ENCODE measurements at places on chromosomes 1 and 21. TPM values are rescaled to one million over a fixed set of nuclear protein-coding genes. Genes with fewer than 3 reads are reported as not detected.
A peak's percentile ranks its signal among the peaks of the same experiment; 100 is the strongest.

LDLRAD1 gene
- total RNA-seq: not detected

TDRD5 gene
- not detected for total RNA-seq

STIL gene
- total RNA-seq: 4.2 TPM

TARDBP gene
- total RNA-seq: 67.0 TPM

NID1 gene
- total RNA-seq: 30.5 TPM

- peak overlapping the region; percentile 79 for H3K27ac ChIP-seq
- no peak overlapping the region for H3K4me3 ChIP-seq
- H3K27me3 ChIP-seq: no peaks in the 10 kb centered on the region
- no peak for DNase-seq
- peaks cover 13% of the 10 kb centered on the region for H3K4me1 ChIP-seq
Measured at GRCh38 chr1:244759158-244759557, 76.3 kb upstream of the COX20 start.

DNA sequence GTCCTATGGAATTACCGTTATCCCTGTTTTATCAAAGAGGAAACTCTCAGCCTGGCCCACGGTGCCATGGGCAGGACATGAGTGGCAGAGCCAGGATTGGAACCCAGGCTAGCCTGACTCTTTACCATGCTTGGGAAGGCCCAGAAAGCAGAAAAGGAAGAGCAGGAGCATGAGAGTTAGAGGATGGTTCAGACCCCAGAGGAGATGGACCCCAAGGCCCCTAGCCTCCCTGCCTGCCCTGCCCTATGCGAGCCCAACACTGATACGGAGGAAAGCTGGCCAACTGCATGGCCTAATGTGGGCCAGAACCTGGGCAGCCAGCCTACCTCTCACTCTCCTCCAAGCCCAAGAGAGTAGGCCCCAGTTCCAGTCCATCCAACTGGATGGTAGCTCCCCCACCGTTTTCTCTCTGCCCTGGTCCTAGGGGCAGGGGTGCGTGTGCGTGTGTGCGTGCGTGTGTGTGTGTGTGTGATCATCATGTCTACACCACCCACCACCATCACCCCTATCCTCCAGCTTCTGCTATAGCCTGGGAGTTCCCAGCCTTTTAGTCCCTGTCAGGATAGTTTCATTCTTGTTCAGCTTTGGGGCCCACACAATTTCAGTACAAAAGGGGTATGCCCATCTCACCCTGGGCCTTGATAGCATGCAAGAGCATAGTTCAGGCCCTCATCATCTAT lies 15.4 kb upstream of the MEX3A start:
- H3K4me3 ChIP-seq: no peak overlapping the region
- H3K27me3 ChIP-seq: no peaks in the 10 kb centered on the region
- H3K4me1 ChIP-seq: no peaks in the 10 kb centered on the region
- no peak for DNase-seq
- no peak overlapping the region for H3K27ac ChIP-seq

DNA sequence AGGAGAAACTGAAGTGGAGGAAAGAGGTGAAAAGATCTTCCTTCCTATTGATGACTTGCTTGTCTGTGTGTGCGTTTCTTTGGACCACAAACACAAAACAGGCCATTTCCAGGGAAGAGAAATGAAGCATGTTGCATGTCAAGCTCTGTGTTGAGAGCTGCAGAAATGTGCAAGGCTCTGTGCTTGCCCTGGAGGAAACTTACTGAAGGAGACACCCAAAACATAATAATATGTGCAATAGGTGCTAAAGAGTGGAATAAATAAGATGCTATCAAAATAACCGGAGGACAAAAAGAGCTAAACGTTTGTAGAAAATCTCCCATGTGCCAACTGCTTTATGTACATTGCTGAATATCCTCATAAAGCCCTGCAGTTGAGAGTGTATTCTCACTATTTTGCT lies 195.2 kb upstream of the HMGB4 start:
- no peak overlapping the region for H3K27ac ChIP-seq
- H3K36me3 ChIP-seq: no peaks in the 10 kb centered on the region
- no peak for DNase-seq
- H3K4me1 ChIP-seq: no peaks in the 10 kb centered on the region
- H3K4me3 ChIP-seq: no peak overlapping the region

GRCh38 chr1:169217636-169218035 lies 111.1 kb downstream of the ATP1B1 start:
- DNase-seq: no peak
- no peak overlapping the region for H3K4me3 ChIP-seq
- H3K27me3 ChIP-seq: no peaks in the 10 kb centered on the region
- no peaks in the 10 kb centered on the region for H3K4me1 ChIP-seq
- H3K27ac ChIP-seq: no peak overlapping the region

DNA sequence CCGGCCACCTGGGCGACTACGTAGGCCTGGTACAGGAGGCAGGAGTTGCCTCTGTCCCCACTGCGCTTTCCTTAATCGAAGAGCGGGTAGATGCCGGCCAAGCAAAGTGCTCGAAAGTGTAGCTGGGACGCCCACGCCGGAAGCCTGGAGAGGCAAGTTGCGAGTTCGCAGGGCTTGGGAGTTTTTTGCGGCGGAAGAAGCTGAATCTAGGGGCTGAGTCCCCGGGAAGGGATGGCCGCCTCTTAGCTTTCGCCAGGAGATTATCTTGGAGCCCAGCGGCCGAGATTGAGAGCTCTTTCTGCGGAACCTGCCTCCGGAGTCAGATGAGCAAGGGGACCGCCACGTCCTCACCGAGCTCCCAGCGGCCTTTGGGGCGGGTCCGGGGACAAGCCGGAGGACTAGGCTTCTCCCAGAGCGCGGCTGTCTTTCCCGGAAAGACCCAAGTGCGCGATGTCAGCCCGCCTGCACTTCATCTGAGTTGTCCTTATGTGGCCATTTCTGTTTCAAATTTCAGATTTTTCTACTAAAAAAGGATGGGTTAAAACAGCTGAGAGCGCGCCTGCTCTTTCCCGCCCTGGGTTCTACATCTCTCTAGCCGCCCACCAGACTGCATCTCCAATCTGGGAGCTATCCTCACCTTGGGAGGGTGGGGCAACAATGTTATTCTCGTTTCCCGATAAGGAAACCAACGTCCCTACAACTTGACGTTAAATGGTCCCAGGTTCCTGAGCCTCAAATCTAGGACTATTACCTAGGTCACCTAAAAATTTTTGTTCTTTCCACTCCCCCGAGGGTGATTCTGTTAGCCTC lies 12.4 kb upstream of the TBX15 start:
- no peaks in the 10 kb centered on the region for H3K4me1 ChIP-seq
- no peak overlapping the region for H3K27ac ChIP-seq
- H3K36me3 ChIP-seq: no peaks in the 10 kb centered on the region
- peak overlapping the region; percentile 11 for H3K4me3 ChIP-seq

DNA sequence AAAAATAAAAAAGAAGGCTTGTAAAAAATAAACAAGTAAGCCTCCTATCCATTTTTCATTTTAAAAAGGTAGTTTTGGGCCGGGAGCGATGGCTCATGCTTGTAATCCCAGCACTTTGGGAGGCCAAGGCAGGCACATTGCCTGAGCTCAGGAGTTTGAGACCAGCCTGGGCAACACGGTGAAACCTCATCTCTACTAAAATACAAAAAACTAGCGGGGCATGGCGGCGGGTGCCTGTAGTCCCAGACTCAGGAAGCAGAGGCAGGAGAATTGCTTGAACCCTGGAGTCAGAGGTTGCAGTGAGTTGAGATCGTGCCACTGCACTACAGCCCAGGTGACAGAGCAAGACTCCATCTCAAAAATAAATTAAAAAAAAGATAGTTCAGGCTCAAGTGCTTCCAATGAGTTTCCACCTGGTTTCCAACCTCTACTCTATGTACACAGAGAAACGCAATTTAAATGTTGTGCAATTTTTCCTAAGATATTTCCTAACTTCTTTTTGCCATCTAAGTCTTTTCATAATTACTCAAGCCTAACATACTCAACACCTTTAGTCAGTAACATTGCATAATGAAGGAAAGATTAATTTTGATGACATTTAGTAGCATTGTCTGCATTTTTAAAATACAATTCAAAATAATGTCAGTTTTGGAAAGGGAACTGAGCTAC lies 106.3 kb downstream of the KCNT2 start:
- H3K4me1 ChIP-seq: no peaks in the 10 kb centered on the region
- H3K36me3 ChIP-seq: no peaks in the 10 kb centered on the region
- H3K27ac ChIP-seq: no peak overlapping the region
- H3K4me3 ChIP-seq: no peak overlapping the region

DNA sequence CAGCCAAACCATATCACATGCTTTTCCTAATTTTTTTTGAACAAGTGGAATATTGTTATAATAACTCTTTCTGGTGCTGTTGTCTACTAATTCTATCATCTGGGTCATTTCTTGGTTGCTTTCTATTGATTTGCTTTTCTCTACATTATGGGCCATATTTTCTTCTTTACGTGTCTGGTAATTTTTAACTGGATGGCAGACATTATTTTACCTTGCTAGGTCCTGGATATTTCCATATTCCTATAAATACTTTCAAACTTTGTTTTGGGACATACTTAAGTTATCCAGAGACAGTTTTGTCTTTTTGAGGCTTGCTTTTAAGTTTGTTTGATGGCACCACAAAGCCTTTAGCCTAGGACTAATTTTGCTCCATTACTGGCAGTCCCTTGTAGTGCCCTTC lies 11.3 kb downstream of the HS2ST1 start:
- H3K4me1 ChIP-seq: peaks cover 10% of the 10 kb centered on the region
- DNase-seq: no peak
- H3K27ac ChIP-seq: no peak overlapping the region
- no peaks in the 10 kb centered on the region for H3K36me3 ChIP-seq
- H3K27me3 ChIP-seq: no peaks in the 10 kb centered on the region

DNA sequence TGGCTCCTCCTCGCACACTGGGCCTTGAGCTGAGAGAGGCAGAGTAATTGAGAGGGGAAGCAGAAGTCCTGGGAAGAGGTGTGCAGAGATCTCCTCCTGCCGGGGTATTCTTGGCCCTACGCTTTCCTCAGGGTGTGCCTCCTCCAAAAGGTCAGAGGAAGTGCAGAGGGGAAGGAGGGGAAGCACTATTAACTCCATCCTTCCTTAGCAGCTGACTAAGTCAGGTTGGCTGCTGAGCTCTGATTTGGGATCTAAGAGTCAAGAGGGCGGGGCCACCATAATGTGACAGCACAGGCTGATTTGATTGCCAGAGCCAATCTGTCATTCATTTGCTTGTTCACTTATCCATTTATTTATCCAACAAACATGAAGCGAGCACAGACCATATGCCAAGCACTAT lies 12.3 kb downstream of the ATP2B4 start:
- H3K27ac ChIP-seq: no peak overlapping the region
- H3K27me3 ChIP-seq: peaks cover 17% of the 10 kb centered on the region
- no peaks in the 10 kb centered on the region for H3K36me3 ChIP-seq

DNA sequence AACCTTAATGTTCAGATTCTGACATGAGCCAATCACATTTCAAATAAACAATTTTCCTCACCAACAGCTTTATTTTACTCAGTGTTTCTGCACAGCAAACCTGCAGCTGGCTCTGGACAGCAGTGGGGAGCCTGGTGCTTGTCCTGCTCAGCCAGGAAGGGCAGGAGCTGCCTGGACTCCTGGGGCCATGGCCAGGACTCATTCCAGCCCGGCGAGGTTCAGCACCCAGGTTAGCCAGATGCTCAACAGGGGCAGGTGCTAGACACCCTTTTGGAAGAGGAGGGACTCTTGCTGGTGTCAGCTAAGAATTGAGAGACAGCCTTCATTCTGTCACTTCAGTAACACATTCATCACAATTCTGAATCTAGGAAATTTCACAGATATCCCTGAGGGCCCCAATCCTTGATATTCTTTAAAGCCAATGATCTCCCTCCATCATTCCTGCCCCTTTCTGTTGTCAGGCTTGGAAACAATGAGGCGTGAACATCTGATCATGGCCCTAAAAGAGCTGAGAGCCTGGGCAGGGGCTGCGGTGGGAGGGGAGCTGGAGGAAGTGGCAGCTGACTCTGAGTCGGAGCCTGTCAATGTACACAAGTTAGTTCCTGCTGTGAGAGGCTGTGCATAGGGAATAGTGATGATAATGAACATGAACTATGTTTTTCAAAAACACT lies 251.3 kb downstream of the SDCCAG8 start:
- DNase-seq: no peak
- H3K4me3 ChIP-seq: no peak overlapping the region
- H3K36me3 ChIP-seq: no peaks in the 10 kb centered on the region

GRCh38 chr1:45769261-45769932 lies 18.9 kb upstream of the IPP start:
- H3K27me3 ChIP-seq: no peaks in the 10 kb centered on the region
- peak; percentile 66 for DNase-seq
- H3K36me3 ChIP-seq: no peaks in the 10 kb centered on the region

GRCh38 chr1:228185641-228185965 lies 20.0 kb downstream of the IBA57 start:
- no peak overlapping the region for H3K4me3 ChIP-seq
- DNase-seq: no peak
- H3K27me3 ChIP-seq: no peaks in the 10 kb centered on the region
- H3K27ac ChIP-seq: no peak overlapping the region
- no peaks in the 10 kb centered on the region for H3K36me3 ChIP-seq

DNA sequence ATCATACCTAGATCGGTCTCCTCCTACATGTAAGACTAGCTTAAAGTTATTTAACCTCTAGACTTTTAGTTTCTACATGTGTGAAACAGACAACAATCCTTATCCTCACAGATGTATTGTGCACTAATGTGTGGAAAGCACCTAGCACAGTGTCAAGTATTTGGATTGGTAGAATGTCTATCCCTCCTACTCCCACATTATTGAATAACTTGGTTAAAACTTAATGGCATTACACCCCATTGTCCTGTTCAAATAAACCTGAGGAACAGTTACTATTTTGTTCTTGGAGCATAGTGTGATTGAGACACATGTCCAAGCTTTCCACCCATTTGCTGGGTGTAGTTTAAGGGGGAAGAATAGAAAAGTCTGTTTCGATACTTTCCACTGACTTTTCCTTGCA lies 208.8 kb upstream of the JUN start:
- H3K4me1 ChIP-seq: peaks cover 7% of the 10 kb centered on the region
- DNase-seq: no peak
- H3K36me3 ChIP-seq: no peaks in the 10 kb centered on the region
- no peak overlapping the region for H3K4me3 ChIP-seq
- H3K27me3 ChIP-seq: peaks cover 22% of the 10 kb centered on the region

GRCh38 chr1:51297401-51298321 lies 32.7 kb downstream of the TTC39A start:
- H3K27me3 ChIP-seq: no peaks in the 10 kb centered on the region
- no peak overlapping the region for H3K4me3 ChIP-seq
- H3K4me1 ChIP-seq: no peaks in the 10 kb centered on the region
- no peak for DNase-seq

DNA sequence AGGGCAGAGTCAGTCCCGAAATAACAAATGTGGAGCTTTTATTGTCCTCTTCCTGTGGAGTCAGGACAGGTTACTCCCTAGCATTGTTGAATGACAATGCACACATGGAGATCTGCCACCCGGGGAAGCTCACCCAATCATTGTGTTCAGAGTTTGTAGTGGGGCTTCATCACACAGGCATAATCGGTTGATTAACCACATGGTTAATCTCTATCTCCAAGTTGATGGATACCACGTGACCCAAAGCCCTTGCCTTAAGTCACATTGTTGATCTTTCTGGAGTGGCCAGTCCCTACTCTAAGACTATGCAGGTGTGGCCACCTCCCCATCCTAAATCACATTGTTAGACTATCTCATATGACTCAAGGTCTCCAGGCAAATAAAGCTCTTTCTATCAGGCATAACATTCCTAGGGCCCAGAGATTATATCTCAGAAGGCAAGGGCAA lies 2.6 kb upstream of the C1orf141 start:
- H3K27ac ChIP-seq: no peak overlapping the region
- no peak for DNase-seq
- no peaks in the 10 kb centered on the region for H3K27me3 ChIP-seq
- H3K36me3 ChIP-seq: no peaks in the 10 kb centered on the region
- no peak overlapping the region for H3K4me3 ChIP-seq
- H3K4me1 ChIP-seq: peaks cover 8% of the 10 kb centered on the region
